ENCODE measurements at places on chromosomes 13 and 19. TPM values are rescaled to one million over a fixed set of nuclear protein-coding genes. Genes with fewer than 3 reads are reported as not detected.
A peak's percentile ranks its signal among the peaks of the same experiment; 100 is the strongest.

Gene PRODH2
- total RNA-seq, result not detected

Gene MEDAG
- total RNA-seq, result 120 TPM

Gene ATP7B
- total RNA-seq, result 6.8 TPM

Gene ZNF470
- 9.2 TPM for total RNA-seq

Gene SGCG
- total RNA-seq, result 1.8 TPM

Gene CLEC17A
- not detected for total RNA-seq

Gene STOML3
- total RNA-seq, result not detected

GRCh38 chr13:99564386-99564785 lies 63.1 kb downstream of the TM9SF2 start:
- no peak overlapping the region for H3K4me3 ChIP-seq
- DNase-seq, result no peak
- no peak overlapping the region for H3K27ac ChIP-seq
- no peaks in the 10 kb centered on the region for H3K27me3 ChIP-seq
- H3K4me1 ChIP-seq, result no peaks in the 10 kb centered on the region

DNA sequence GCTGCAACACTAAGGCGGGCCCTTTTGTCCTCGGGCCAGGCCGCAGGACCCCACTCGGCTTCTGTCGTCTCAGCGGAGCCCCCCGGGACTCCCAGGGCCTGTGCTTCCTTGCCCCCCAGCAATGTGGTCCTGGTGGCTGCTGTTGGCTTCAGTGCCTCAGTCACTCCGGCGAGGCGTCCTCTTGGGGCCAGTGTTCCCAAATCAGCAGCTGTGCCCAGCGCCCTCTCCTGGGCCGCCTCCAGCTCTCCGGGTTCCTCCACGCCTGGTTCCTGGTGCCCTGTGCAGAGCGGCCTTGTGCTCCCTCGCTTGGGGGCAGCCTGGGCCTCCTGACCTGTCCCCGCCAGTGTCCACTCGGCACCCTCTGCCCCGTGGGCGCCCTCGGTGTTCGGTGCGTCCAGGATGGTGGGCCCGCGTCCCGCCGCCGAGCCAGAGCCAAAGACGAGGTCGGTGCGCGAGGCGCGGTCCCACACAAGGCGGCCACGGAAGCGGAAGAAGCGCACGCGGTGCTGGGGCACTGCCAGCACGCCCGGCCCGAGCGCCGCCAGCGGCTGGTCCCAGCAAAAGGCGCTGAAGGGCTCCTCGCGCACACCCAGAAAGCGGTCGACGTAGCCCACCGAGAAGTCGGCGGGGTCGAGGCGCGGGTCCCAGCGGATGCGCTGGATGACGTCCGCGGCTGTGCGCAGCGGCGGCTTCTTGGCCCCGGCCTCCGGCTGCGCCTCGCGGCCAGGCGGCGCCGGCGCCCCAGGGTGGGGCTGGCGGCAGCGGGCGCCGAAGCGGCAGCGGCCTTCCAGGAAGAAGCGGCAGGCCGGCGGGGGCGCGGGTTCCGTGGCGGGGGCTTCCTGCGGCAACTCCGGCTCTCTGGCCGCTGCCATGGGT lies 685 bp downstream of the LENG9 start:
- H3K36me3 ChIP-seq, result peaks cover 25% of the 10 kb centered on the region
- no peaks in the 10 kb centered on the region for H3K27me3 ChIP-seq

DNA sequence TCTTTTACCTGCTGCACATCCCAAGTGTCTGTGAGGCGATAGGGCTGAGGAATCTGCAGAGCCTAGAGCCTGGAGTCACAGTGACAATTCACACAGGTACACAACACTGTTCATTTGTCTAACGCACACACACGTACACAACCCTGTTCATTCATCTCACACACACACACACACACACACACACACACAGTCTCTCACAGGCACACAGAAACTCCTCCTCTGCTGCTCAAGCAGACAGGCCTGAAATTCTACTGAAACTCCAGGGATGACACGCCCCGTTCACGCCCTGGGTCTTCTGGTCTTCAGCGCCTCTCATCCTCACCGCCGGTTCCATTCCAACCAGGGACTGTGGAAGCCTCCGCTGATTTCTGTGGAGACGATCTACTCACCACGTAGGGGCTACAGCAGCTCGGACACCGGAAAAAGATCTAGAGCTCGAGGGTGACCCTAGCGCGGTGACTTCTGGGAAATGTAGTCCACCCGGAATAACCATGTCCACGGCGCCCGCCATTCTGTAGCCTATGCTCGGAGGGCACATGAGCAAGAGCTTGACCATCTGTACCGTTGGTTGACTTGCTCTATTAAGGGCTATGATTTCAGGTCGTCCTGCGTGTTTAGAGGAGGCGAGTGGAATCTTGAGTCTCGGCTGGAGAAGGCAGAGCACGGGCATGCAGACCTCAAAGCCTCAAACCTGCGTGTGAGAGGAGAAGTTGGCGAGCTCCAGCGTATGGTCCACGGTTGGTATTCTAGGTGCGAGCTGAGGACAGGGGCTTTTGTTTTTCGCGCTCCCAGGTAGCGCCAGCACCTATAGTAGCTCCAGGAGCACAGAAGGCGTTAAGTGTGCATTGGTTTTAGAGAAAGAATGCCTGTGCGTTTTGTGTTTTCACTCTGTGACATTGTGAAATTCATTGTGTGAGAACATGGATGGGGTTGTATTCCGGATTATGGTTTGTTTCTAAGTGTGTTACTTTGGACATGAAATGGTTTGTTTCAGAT lies 33.4 kb downstream of the ZNF45 start:
- no peaks in the 10 kb centered on the region for H3K36me3 ChIP-seq
- DNase-seq, result peak; percentile 62
- H3K4me1 ChIP-seq, result no peaks in the 10 kb centered on the region
- no peak overlapping the region for H3K27ac ChIP-seq
- no peaks in the 10 kb centered on the region for H3K27me3 ChIP-seq
- H3K4me3 ChIP-seq, result peak overlapping the region; percentile 31

GRCh38 chr13:46571189-46571908 lies 18.4 kb downstream of the LRCH1 start:
- DNase-seq, result no peak
- no peaks in the 10 kb centered on the region for H3K36me3 ChIP-seq
- no peaks in the 10 kb centered on the region for H3K27me3 ChIP-seq

- no peaks in the 10 kb centered on the region for H3K36me3 ChIP-seq
- H3K4me1 ChIP-seq, result no peaks in the 10 kb centered on the region
- DNase-seq, result no peak
- peak overlapping the region; percentile 69 for H3K4me3 ChIP-seq
Observed at GRCh38 chr19:55339889-55340783, 460 bp downstream of the KMT5C start.

DNA sequence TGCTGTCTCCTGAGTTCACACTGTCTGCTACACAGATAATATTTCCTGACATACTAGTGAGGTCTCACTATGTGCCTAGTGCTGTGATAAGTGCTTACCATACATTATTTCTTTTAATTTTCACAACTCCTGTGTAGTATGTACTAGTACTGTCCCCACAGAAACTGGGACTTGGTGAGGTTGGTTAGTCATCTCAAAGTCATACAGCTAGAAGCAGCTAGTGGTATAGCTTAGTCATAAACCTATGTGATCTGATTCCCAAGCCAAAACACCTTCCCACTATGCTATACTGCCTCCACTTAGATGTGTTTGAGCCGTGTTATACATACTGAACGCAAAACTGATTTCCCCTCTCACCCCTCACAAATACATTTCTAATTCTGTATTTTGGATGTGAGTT lies 10.5 kb downstream of the MTMR6 start:
- no peak for DNase-seq
- no peaks in the 10 kb centered on the region for H3K27me3 ChIP-seq
- no peak overlapping the region for H3K27ac ChIP-seq
- H3K4me1 ChIP-seq, result no peaks in the 10 kb centered on the region
- no peak overlapping the region for H3K4me3 ChIP-seq
- no peaks in the 10 kb centered on the region for H3K36me3 ChIP-seq

DNA sequence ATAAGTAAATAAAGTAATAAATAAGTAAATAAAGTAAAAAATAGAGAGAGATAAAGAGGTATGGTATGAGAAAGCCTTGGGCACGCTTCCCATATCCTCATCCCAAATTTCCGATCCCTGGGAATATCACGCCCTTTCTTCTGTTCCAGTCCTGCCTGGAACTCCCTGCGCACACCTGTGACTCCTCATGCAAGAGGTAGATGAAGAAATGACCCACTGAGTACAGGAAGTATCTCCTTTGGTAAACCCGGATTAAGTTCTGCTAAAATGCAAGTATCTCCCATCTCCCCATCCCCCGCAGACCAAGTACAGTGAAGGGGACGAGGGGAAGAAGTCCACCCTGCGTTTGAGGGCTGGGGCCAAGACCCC lies 399 bp upstream of the ZNF136 start:
- H3K27me3 ChIP-seq, result no peaks in the 10 kb centered on the region
- peak overlapping the region; percentile 98 for H3K27ac ChIP-seq
- DNase-seq, result no peak
- peak overlapping the region; percentile 88 for H3K4me3 ChIP-seq
- no peaks in the 10 kb centered on the region for H3K4me1 ChIP-seq

- DNase-seq, result no peak
- no peak overlapping the region for H3K4me3 ChIP-seq
- H3K4me1 ChIP-seq, result no peaks in the 10 kb centered on the region
Observed at GRCh38 chr19:42553292-42554045, 25.2 kb upstream of the CEACAM1 start.

- no peak overlapping the region for H3K4me3 ChIP-seq
- H3K27ac ChIP-seq, result no peak overlapping the region
- no peak for DNase-seq
Observed at GRCh38 chr19:43105496-43105895, 23.0 kb upstream of the PSG2 start.

- H3K4me3 ChIP-seq, result peak overlapping the region; percentile 40
- H3K4me1 ChIP-seq, result peaks cover 6% of the 10 kb centered on the region
- peak overlapping the region; percentile 79 for H3K27ac ChIP-seq
- DNase-seq, result no peak
Observed at GRCh38 chr19:9819596-9819909, 674 bp upstream of the FBXL12 start.

- H3K4me3 ChIP-seq, result no peak overlapping the region
- H3K27me3 ChIP-seq, result no peaks in the 10 kb centered on the region
- no peaks in the 10 kb centered on the region for H3K36me3 ChIP-seq
- no peak for DNase-seq
- H3K4me1 ChIP-seq, result no peaks in the 10 kb centered on the region
Observed at GRCh38 chr13:64347664-64348063, 2882.5 kb downstream of the PCDH9 start.

DNA sequence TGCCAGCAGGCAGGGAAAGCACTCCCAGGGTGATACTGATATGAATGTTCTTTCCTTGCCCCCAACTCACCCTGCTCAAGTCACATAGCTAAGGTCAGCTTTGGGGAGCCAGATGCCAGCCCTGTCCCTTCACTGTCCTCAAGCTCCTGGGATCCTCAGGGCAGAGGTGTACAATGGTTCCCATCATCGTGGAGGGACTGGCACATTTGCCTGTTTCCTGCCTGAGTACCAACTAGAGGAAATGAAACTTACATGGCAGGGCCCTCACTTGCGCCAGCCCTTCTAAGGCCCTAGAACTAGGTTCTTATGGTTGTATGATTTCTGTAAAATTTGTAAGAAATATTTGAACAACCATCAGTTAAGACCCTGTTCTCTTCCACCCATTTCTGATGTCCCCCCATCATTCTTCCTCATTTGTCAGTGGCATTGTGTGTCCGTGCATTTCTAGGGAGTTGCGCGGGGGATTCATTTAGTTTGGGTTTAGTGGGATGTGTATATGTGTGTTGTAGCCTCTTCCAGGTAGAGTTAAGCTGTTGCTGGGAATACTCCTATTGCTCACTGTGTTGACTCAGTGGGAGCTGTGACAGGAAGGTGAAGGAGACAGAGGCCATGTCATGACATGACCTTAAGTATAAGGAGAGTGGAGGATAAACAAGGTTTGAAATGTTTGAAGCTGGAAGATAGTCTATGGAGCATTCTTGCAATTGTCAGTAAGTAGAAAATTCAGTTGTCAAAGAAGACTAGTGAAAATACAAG lies 41.3 kb upstream of the RCBTB2 start:
- no peak for DNase-seq
- H3K36me3 ChIP-seq, result no peaks in the 10 kb centered on the region

Data from tibial nerve (tissue), 4 donors.